Activated T-helper 1 cell treated with anti-CD3 and anti-CD28 coated beads, Interleukin-12 subunit alpha, Interleukin-12 subunit beta, Interleukin-2, Interleukin-4 antibody, amounts not matched to agents 30 ng/mL and 10 ng/mL and 1 ng/mL, durations not matched to agents 14 hours and 24 hours and 36 hours (primary cell): ENCODE measurements at places on chromosomes 3 and 15.

DNA sequence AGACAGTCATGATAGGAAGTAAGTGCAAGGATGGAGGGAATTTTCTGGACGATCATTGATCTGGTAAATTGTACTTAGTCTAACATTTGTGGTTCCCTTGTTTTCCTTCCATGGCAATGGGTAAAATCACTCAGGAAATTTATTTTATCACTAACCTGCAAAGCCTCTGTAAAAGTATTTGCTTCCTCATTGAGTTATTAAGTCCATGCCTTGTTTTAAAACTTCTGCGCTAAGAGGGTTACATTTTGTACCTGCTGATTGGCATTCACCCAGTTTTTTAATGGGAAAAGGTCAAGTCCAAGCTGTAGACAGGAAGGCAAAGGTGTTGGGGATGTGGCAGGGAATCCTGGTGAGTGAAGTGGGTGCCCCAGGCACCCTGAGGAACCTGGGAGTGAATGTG lies 146.2 kb upstream of the NR2F2 start:
- no peak overlapping the region for H3K4me3 ChIP-seq
- no peaks in the 10 kb centered on the region for H3K4me1 ChIP-seq
- H3K27me3 ChIP-seq, result no peaks in the 10 kb centered on the region
- H3K36me3 ChIP-seq, result no peaks in the 10 kb centered on the region
- H3K27ac ChIP-seq, result no peak overlapping the region
- no peak for DNase-seq

GRCh38 chr3:139340784-139341183 lies 3.0 kb upstream of the MRPS22 start:
- no peak for DNase-seq
- peaks cover 3% of the 10 kb centered on the region for H3K27me3 ChIP-seq
- peaks cover 5% of the 10 kb centered on the region for H3K36me3 ChIP-seq
- no peak overlapping the region for H3K4me3 ChIP-seq
- H3K4me1 ChIP-seq, result peaks cover 18% of the 10 kb centered on the region

DNA sequence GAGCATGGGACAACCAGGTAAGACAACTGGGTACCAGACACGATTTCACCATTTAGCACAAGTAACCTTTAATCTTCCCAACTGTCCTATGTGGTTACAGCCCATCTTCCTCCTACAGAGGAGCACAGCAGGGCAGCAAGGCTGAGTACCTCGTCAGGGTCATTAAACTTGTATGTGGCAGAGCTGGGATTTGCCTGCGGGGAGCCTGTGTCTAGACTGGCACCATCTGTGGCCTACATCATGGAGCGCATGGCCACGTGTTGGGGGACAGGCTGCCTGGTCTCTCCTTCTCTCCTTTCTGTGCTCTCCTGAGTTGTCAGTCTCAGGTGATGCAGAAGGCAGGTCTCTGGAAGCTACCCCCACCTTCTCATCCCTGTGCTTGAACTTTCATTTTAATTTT lies 32.2 kb downstream of the GOLGA6A start:
- peaks cover 18% of the 10 kb centered on the region for H3K4me1 ChIP-seq
- H3K27me3 ChIP-seq, result no peaks in the 10 kb centered on the region
- no peak for DNase-seq
- H3K27ac ChIP-seq, result no peak overlapping the region

DNA sequence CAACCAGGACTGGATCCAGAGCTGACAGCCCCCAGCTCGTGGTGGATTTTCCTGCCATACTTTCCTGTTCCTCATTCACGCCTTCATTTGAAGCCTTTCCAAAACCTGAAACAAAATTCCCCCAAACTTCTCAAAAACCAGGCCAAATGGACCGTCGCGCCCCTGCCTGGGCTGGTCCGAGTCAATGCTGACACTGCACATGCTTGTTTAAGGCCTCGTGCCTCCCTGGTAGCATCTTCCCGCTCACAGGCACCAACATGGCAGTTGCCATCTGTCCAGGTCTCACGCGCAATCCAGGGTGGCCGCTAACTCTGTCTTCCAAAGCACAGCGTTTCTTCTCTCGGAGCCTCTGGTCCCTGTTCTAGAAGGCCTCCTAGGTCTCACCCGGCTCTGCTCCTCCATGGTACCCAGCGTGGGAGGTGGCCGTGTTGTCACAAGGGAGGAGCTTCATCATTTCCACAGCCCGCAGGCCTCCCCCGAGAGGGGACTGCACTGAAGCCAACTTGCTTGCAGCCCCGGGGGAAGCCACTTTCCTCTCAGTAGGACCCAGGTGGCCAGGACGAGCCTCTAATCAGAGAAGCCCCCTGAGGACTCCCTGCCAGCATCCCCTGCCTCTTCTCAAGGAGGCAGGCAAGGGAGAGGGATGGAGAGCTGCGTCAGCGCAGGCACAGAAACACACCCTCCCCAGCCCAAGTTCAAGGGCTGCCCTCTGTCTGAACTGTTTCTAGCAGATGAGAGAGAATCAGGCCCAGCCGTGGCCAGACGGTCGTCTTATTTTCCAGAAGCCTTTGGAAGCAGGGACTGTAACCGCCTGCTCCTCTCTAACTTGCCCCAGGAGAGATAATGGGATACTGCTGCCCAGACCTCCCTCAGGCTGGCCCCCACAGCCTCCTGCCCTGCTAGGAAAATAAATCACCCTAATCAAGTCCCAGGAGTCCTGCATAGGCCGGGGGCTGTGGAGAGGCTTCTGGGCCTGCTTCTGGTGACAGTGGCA lies 152.8 kb upstream of the TLE3 start:
- no peak overlapping the region for H3K27ac ChIP-seq
- no peak overlapping the region for H3K4me3 ChIP-seq
- H3K27me3 ChIP-seq, result peaks cover 38% of the 10 kb centered on the region

- H3K27ac ChIP-seq, result no peak overlapping the region
- no peak overlapping the region for H3K4me3 ChIP-seq
- H3K27me3 ChIP-seq, result peaks cover 4% of the 10 kb centered on the region
- H3K36me3 ChIP-seq, result no peaks in the 10 kb centered on the region
Observed at GRCh38 chr3:144112036-144112435, 140.4 kb downstream of the DIPK2A start.

- H3K27ac ChIP-seq, result no peak overlapping the region
- DNase-seq, result no peak
- H3K4me3 ChIP-seq, result no peak overlapping the region
Observed at GRCh38 chr3:127820221-127820825, 2.0 kb downstream of the MGLL start.

- peaks cover 38% of the 10 kb centered on the region for H3K4me1 ChIP-seq
- H3K4me3 ChIP-seq, result no peak overlapping the region
- no peak overlapping the region for H3K27ac ChIP-seq
- H3K36me3 ChIP-seq, result peaks cover 13% of the 10 kb centered on the region
- H3K27me3 ChIP-seq, result peaks cover 2% of the 10 kb centered on the region
Observed at GRCh38 chr15:81279621-81280485, 44.1 kb downstream of the STARD5 start.

DNA sequence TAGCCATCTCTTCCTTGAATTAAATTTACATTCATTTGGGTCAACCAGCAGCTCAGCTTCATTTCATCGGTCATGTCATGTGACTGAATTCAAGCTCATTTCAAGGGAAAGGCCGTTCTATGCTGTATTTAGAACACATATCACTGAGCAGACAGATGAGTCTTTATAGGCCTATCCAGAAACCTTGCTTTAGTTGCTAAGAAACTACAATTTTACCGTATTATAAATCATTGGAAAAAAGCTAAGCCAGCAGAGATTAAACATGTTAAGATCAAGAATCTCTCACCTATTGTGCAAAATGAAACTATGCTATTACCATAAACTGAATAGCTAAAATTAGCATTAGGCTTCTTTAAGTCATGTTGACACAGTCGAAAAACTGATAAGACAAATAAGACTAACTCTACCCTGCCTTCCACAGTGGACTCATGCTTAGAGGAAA lies 2.2 kb downstream of the NPTN start:
- no peak for DNase-seq
- H3K4me1 ChIP-seq, result peaks cover 50% of the 10 kb centered on the region
- H3K27me3 ChIP-seq, result no peaks in the 10 kb centered on the region
- peak overlapping the region; percentile 19 for H3K27ac ChIP-seq
- H3K36me3 ChIP-seq, result peaks cover 3% of the 10 kb centered on the region
- H3K4me3 ChIP-seq, result peak overlapping the region; percentile 48

- H3K27ac ChIP-seq, result no peak overlapping the region
- H3K36me3 ChIP-seq, result no peaks in the 10 kb centered on the region
- DNase-seq, result no peak
Observed at GRCh38 chr3:54131890-54132289, 9.5 kb downstream of the CACNA2D3 start.

DNA sequence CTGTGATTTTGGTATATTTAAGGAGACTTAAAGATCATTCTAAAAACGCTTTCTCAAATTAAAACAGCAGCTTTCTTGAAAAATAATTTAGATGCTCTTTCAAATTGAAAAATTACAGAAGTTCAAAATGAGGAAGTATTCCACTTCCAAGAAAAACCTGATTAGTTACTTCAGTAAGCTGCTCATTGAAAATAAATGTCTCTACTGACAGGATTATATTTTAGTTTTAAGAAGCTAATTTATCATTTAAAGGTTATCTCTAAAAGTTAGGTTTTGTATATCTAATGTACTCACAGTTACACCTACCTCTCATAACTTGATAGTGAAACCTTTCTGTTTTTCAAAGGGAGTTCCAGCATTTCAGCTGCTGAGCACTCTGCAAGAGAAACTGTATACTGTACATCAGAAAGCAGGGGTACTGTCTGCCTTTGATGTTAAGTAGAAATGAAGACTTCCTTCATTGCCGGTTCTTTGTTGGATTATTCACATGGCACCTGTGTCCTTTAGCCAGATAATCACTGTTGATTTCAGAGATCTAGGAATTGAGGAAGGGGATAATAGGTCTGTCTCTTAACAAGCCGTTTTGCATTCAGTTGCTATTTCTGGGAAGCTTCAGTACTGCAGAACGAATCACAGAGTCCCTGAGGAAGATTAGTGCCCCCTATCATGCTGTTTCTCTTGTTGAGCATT lies 161.6 kb downstream of the TCF12 start:
- peaks cover 15% of the 10 kb centered on the region for H3K4me1 ChIP-seq
- H3K4me3 ChIP-seq, result no peak overlapping the region
- no peaks in the 10 kb centered on the region for H3K27me3 ChIP-seq
- H3K27ac ChIP-seq, result no peak overlapping the region
- peaks cover 5% of the 10 kb centered on the region for H3K36me3 ChIP-seq

DNA sequence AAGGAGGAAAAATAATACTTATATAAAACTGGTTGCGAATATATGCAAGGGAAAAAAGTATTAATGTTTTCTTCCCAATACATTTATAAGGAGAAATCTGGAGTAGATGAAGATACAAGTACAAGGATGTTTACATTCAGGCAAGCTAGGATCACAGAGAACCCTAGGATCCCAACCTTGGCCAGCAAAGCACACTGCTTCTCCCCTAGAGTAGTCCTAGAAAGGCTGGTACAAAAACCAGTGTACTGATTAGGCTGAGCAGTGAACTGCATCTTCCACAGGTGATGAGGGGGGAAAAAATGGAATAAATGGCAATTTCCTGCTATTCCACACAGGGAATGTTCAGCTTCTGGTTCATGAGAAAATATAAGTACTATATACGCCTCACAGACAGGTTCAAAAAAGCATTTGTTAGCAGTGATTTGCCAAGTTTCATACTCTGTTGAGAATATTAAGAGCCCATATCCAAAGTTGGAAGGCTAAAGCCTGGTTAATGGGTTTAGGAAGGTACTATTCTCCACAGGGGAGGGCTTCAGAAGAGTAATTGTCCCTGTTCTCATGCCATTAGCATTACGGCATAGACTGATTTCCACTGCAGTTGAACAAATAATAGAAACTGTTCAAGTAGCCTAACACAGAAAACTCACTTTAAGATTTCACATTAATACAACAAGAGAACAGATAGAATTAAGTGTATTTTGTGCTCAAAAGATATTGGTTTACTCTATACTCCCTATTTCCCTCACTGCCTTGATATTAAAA lies 10.4 kb upstream of the NMB start:
- H3K4me3 ChIP-seq, result no peak overlapping the region
- peaks cover 44% of the 10 kb centered on the region for H3K4me1 ChIP-seq
- H3K27ac ChIP-seq, result peak overlapping the region; percentile 85
- H3K27me3 ChIP-seq, result no peaks in the 10 kb centered on the region
- peaks cover 47% of the 10 kb centered on the region for H3K36me3 ChIP-seq
- DNase-seq, result no peak

- no peaks in the 10 kb centered on the region for H3K36me3 ChIP-seq
- peaks cover 10% of the 10 kb centered on the region for H3K27me3 ChIP-seq
- no peaks in the 10 kb centered on the region for H3K4me1 ChIP-seq
- no peak for DNase-seq
- peak overlapping the region; percentile 65 for H3K27ac ChIP-seq
Observed at GRCh38 chr3:138401834-138402233, 32.6 kb upstream of the ESYT3 start.

DNA sequence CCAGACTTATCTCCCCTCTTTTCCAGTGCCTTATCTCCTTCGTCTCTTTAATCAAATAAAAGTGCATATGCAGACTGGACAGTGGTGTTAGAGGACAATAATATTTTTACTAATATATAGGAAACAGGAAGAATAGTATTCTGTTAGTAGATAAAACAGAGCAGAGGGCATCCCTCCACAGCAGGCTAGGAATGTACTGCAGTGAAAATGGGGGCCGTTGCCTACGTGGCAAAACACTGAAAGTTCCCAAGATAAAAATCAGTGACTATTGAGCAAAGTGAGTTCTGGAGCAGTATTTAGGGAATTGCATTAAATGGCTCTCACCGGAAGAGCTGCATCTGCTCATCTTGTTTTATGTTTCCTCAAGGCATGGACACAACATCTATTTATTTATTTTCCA lies 435.0 kb downstream of the CNTN6 start:
- H3K4me3 ChIP-seq, result no peak overlapping the region
- H3K27me3 ChIP-seq, result no peaks in the 10 kb centered on the region
- H3K36me3 ChIP-seq, result no peaks in the 10 kb centered on the region
- H3K4me1 ChIP-seq, result no peaks in the 10 kb centered on the region
- H3K27ac ChIP-seq, result no peak overlapping the region

GRCh38 chr15:71577071-71577470 lies 233.3 kb upstream of the NR2E3 start:
- no peaks in the 10 kb centered on the region for H3K36me3 ChIP-seq
- peaks cover 22% of the 10 kb centered on the region for H3K27me3 ChIP-seq
- H3K4me3 ChIP-seq, result no peak overlapping the region
- no peak overlapping the region for H3K27ac ChIP-seq
- no peaks in the 10 kb centered on the region for H3K4me1 ChIP-seq

DNA sequence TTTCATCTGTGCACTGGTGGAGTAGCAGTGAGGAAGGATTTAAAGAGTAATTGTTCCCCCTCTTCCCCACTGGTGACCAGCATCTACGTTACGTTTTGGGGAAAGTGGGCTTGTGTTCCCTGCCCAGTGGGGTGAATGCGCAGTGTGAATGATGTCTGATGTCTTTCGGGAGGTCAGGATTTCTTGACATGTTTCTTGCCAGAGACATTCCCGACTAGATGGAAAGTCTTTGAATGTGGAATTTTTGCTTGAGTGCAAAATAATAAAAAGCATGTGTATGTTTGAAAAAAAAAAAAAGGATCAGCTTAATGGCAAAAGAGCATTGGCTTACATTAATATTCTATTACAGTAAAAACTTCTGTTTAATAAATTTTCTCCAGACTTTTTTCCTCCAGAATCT lies 632.2 kb downstream of the FOXP1 start:
- no peak for DNase-seq
- H3K4me1 ChIP-seq, result no peaks in the 10 kb centered on the region
- H3K27me3 ChIP-seq, result peaks cover 4% of the 10 kb centered on the region
- no peak overlapping the region for H3K27ac ChIP-seq

GRCh38 chr15:65947041-65947440 lies 77.8 kb downstream of the RAB11A start:
- H3K27me3 ChIP-seq, result peaks cover 14% of the 10 kb centered on the region
- no peak overlapping the region for H3K4me3 ChIP-seq
- H3K36me3 ChIP-seq, result no peaks in the 10 kb centered on the region
- peaks cover 6% of the 10 kb centered on the region for H3K4me1 ChIP-seq
- no peak overlapping the region for H3K27ac ChIP-seq

- no peak overlapping the region for H3K27ac ChIP-seq
- no peak for DNase-seq
- no peak overlapping the region for H3K4me3 ChIP-seq
Observed at GRCh38 chr3:106860182-106860581, 517.1 kb upstream of the CCDC54 start.

- no peaks in the 10 kb centered on the region for H3K4me1 ChIP-seq
- H3K27me3 ChIP-seq, result no peaks in the 10 kb centered on the region
- no peak overlapping the region for H3K4me3 ChIP-seq
- no peaks in the 10 kb centered on the region for H3K36me3 ChIP-seq
Observed at GRCh38 chr3:7567160-7567559, 706.2 kb downstream of the GRM7 start.
